Tibial nerve (tissue), 4 donors: ENCODE measurements at places on chromosomes 5 and 9. TPM values are rescaled to one million over a fixed set of nuclear protein-coding genes. Genes with fewer than 3 reads are reported as not detected.

Gene SPATA31A1
- total RNA-seq = not detected

Gene CDC20B
- total RNA-seq = not detected

Gene SCAMP1
- total RNA-seq = 30.8 TPM

Gene THBS4
- total RNA-seq = 153 TPM

Gene CCDC180
- 6.0 TPM for total RNA-seq

Gene ARL14EPL
- not detected for total RNA-seq
